ENCODE measurements at places on chromosomes 7 and 10.

GRCh38 chr10:11810313-11810766 is 12.8 kb upstream of the PROSER2 start:
- DNase-seq: no peak

DNA sequence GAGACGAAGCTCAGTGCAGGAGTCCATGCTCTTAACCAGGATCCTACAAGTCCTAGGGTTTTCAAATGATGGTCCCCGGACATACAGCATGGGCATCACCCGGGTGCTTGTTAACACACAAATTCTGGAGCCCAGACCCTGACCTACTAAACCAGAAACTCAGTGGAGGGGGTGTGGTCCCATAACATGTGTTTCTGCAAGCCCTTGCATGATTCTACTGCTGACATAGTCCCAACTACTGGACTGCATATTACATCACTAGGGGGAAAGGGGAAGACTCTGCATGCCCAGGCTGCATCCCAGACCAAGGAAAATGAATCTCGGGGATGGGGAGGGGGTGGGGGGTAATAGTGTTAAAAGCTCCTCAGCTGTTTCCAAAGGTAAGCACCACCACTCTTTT is 40.3 kb downstream of the GRB10 start:
- no peak for DNase-seq

DNA sequence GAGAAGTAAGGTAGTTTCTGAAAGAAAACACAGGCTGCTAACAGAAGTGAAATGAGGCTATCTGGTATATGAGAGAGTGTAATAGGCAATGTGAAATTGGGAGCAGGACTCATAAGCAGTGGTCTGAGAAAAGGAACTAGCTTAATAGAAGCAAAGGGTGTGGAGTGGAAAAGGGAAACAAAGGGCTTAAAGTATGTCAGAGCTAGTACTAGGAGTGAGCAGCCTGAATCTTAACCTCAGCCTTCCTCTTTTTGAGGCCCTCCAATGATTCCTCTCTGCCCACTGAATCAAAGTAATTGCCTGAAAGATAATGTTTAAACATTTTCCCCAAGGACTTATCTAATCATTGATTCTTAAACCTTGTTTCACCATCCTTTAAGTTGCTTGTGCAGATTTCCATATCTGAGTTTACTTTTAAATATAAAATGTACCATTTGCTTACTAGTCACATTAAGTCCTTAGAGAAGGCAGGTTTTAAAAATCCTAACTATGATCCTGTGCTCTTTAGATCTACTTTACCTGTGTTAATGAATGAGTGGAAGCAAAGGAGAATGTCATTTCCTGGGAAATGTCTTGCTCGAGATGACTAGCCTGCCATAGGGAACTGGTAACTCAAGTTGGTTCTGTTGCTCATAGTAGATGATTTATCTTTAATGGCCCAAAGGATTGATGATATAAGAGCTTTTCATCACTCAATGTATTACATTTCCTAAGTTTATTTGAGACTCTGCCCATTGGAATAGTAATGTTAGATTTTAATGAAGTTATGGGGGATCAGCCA is 155.0 kb downstream of the SKAP2 start:
- DNase-seq: no peak

DNA sequence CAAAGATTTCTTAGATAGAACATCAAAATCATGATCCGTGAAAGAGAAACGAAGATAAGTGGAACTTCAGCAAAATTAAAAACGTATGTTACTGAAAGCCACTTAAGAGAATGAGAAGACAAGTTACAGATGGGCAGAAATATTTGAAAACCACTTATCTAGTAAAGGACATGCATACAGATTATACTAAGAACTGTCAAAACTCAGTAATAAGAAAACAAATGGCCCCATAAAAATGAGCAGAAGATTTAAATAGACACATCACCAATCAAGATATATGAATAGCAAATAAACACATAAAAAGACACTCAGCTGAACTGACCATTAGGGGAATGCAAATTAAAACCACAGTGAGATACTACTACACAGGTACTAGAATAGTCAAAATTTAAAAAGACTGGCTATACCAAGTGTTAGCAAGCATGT is 343.7 kb downstream of the PTEN start:
- no peak for DNase-seq

DNA sequence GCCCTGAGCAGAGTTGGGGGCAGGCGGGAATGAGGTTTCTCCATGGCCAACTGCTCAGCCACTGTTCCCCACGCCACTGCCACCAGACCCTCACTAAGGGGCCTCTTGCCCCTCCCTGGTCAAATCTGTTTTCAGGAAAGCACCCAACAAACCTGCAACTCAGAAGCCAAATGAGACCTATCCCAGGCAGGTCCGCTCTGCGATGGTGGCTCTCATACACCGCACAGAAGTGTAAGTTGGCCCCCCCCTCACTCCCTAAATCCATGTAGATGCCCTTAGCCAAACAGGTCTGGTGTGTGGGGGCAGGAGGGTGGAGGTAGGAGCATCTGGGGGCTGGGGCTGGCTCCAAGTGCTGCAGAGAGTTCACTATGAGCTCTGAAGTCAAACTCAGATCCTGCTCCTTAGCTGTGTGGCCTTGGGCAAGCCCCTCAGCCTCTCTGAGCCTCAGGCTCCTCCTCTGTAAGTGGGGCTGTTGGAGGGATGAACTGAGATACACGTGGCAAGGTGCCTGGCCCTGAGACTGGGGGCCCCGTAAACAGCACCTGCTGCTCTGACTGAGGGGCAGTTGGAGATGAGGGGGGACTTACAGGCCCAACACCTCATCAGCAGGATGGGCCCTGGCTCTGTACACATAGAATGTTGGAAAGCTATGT is 1.1 kb downstream of the MMRN2 start:
- DNase-seq: no peak
